ENCODE measurements at places on chromosomes 5 and 9.

GRCh38 chr9:13520069-13520468, 240.6 kb upstream of the MPDZ start:
- no peak for DNase-seq

DNA sequence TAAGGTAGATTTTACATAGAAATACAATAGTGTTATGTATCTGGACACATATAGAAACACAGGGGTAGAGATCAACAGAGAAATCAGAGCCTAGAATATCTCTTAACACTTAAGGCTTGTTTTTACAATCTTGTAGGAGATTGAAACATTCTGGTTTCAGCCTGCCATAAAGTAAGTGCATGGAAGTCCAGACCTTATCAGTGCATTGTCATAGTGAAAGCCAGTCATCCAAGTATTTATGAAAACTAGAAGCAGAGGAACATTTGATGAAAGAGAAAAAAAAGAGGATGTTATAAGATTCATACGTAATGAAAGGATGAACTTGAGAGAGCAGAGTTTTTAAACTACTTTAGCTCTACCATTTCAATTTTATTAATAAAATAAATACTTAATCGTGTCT, 194.3 kb upstream of the TRPC7 start:
- no peak for DNase-seq

DNA sequence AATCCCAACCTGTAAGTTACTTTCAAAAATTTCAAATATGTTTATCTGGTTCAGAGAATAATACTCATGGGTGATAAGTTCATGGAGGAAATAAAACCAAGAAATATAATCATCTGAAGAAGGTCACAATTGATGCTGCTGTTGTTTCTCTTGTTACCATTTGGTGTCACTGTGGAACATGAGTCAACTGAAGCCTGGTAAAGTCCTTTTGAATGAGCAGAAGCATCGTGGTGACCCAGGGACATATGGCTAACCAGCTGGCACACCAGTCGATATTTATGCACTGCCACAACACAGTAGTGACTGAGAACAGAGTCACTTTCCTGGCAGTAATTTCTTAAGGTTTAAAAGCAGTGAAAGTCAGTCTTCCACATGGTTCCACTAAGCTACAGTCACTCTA, 612.9 kb upstream of the TLE4 start:
- DNase-seq = no peak

DNA sequence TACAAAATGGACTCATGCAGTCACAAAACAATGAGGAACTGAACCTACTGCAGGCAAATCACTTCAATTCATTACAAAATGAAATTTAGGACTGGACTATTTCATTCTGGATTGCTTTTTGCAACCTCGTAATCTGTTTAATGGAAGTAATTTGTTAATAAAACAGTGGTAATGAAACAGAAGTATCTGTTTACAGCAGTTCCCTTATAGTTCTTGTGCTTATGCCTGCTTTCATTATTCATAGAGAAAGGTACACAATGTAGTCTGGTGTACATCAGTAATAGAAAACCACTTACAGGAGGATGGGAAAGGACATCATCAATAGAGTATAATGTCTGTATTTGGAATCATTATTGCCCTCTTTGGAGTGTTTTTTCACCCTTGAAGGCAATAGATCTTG, 389.2 kb upstream of the NUDT12 start:
- DNase-seq = no peak

DNA sequence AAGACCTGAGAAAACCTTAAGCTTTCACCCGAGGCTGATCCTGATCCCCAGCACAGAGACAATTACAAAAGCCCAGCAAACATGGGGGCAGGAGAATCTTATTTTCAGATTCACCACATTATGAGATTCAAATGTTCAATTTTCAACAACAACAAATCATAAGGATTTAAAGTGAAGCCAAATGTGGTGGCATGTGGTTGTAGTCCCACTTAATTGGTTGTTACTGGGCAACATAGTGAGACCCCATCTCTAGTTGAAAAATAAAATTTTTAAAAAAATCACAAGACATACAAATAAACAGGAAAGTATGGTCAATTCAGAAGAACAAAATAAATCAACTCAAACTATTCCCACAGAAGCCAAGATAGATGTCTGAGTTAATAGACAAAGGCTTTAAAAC, 3.9 kb upstream of the RABGAP1 start:
- no peak for DNase-seq

DNA sequence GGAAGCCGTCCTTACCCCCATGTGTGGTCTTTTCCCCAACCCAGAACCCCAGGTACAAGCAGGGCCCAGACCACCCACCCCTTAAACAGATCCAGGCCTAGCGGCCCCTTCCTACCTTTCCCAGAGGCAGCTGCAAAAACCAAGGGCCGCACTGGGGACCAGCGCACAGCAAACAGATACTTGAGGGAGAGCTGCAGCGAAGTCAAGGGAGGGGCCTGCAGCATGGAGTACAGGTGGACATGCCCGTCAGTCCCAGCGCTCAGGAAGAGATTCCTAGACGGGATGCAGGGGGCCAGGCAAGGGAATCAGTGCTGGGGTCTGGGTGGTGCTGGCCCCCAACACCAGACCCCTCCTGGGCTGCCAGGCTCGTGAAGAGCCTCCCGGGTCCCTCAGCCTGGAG, 22.5 kb downstream of the DYNC2I2 start:
- DNase-seq = no peak

Data from CD4-positive, alpha-beta T cell treated with Interleukin-15 for 4 hours (primary cell).